Kidney (tissue), 22 donors: ENCODE measurements at places on chromosomes 2 and 18. TPM values are rescaled to one million over a fixed set of nuclear protein-coding genes. Genes with fewer than 3 reads are reported as not detected.

Gene EDAR
- 3.1 TPM for total RNA-seq

Gene CNDP1
- 1.4 TPM for total RNA-seq

Gene ATOH8
- 11.2 TPM for total RNA-seq

Gene CAPN14
- 0.25 TPM for total RNA-seq

Gene MMADHC
- 77.1 TPM for total RNA-seq

Gene TMEM163
- total RNA-seq, result 5.9 TPM

Gene PRKAG3
- not detected for total RNA-seq

Gene FOXI3
- total RNA-seq, result not detected
